ENCODE measurements at places on chromosomes 4 and X. TPM values are rescaled to one million over a fixed set of nuclear protein-coding genes. Genes with fewer than 3 reads are reported as not detected.

Gene APELA
- total RNA-seq = not detected

Gene PPP4R3C
- total RNA-seq = not detected

Gene CITED1
- total RNA-seq = not detected

Gene CD38
- total RNA-seq = under 0.01 TPM

Gene PABPC4L
- 0.65 TPM for total RNA-seq

Gene PCDH19
- total RNA-seq = 1.1 TPM
